ENCODE measurements at places on chromosomes 2 and 18.

GRCh38 chr18:57846258-57846657, 43.1 kb upstream of the ATP8B1 start:
- no peak for DNase-seq

GRCh38 chr2:196530910-196531309, 108.6 kb upstream of the CCDC150 start:
- DNase-seq: no peak

- DNase-seq: no peak
Observed at GRCh38 chr2:235855011-235855410, 313.2 kb downstream of the GBX2 start.

DNA sequence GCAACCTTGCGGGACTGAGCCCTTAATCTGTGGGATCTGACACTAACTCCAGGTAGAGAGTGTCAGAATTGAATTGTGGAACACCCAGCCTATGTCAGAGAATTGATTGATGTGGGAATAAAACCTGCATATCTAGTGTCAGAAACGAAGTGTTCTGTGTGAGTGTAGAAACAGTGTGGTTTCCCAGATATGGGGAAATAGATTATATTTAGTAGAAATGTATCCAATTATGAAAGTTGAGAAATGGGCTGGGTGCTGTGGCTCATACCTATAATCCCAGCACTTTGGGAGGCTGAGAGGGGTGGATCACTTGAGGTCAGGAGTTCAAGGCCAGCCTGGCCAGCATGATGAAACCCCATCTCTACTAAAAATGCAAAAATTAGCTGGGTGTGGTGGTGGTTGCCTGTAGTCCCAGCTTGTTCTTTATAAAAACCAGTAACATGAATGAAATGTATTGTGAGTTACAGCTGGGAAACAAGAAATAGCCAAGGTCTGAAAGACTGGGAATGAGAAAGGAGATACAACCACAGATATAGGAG, 4.3 kb upstream of the TP53I3 start:
- no peak for DNase-seq

DNA sequence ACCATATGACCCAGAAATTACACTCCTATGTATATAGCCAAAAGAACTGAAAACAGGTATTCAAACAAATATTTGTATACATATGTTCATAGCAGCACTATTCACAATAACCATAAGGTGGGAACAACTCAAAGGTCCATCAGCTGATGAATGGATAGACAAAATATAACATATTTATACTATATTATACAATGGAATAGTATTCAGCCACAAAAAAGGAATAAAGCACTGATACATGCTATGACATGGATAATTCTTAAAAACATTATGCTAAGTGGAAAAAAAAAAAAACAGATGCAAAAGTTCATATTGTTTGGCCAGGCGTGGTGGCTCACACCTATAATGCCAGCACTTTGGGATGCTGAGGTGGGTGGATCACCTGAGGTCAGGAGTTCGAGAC, 52.0 kb downstream of the SLC25A12 start:
- DNase-seq: no peak

DNA sequence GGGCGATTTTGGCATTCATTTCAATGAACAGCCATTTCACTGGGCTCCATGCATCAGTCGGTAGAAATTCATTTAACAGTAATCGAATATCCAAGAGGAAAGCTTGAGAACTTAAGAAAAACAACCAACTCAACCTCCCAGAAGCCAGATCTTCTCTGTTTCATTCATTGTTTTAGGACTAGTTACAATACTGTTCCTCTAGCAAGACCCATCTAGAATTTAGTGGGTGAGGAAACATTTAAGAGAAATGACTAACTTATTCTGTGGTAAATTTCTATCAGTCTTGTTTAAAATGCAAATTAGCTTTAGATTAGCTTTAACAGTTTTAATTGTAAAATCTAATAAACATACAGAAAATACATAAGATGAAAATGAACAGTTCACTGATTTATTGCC, 81.4 kb upstream of the SMAD7 start:
- DNase-seq: no peak

- DNase-seq: peak; percentile 67
Observed at GRCh38 chr2:127591221-127591923, 54.6 kb upstream of the GPR17 start.

DNA sequence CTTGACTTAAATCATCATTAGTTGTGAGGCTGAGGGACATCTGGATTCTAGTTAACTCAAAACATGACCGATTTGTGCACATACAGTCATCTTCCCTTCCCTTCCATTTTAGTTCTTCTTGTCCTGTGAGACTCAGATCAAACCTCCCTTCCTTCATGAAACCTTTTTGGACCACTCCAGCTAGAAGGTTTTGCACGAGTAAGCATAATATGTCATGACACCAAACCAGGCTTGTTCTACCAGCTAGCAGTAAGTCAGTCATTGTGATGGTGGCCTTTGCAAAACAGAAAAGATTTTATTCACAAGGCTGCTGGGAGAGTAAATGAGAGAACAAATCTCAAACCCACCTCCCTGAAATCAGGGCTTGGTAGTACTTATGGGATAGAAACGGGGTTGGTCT, 14.3 kb downstream of the PPP1R1C start:
- DNase-seq: no peak

DNA sequence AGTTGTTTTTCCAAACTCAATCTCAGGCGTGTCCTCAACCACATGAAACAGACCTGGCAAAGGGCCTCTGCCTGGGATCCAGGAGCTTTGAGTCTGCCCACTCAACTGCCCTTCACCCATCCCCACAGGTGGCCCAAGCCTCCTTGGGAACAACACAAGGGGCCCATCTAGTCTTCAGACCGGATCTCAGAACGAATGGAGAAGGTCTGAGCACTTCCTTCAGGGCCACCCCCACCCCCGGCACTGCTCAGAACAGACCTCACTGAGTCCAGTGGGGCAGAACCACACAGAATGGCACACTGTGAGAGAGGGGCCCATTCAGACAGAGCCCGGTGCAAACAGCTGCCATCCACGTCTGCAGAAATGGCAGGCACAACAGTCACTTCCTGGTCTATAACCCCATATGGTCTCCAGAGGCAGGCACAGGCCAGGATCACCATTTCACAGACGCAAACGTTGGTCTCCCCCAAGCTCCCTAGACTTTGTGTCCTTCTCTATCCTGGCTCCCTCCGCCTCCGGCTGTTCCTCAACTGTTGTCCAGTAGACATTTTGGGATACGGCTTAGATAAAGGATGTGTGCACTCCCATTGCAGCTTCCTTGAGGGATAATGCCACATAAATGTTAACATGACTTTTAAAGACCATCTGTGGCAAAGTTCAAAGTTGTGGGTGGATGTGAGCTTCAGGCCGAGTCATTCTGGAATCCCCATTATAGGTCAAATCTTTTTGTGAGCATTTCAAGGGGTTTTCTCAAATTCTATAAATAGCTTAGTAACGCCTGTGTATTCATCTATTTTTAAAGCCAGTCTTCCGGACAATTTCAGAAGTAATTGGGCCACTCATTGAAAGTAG, 149.7 kb downstream of the SMAD7 start:
- no peak for DNase-seq

GRCh38 chr2:58644451-58644850, 403.3 kb upstream of the FANCL start:
- DNase-seq: peak; percentile 60

GRCh38 chr2:191222507-191222906, 22.7 kb upstream of the MYO1B start:
- DNase-seq: no peak

DNA sequence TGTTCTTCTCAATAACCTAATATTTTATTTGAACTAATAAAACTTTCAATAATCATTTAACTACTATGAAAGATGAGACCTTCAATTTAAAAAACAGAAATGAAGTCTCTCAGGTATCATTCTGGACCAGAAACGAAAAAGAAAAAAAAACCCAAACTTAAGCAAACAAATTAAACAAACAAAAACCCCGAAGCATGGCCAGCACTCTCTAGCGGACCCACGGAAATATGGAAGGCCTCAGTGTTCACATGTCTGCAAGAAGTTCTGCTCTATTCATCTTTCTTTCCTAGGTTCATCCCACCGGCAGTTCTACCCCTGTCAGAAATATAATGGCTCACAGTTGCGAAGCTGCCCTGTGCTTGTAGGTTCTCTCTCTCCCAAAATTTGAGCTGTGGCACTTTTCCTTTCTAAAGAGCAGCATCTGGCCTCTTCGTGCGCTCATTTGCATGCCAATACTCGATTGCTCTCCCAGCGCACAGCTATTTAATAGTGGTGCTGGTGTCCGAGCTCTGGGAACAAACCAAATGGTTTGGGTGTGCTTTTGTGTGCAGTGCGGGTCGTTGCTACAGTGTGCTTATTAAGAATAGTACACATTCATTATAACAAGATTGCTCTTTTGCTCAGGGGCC, 129.0 kb upstream of the ZEB2 start:
- DNase-seq: no peak

DNA sequence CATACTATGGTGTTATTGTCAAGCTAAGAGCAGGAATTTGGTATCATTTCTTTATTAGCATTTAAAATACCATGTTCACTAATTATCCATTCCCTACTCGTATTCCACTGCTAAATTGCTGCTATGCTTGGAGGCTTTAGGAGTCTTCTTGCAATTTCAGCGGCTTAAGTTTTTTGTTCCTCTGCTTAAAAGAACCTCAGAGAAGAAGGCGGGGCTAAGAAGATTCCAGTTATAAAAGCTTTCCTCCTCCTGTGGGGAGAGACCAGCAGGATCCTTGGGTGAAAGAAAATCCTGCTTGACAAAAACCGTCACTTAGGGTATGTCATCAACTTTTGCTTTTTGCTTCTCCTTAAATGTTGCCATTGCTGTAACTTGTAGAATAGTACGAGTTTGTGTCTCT, at the start of gene TRPM8:
TSS of gene TRPM8 (plus strand) at position 258 of the 400 bp plus-strand sequence. CDS start 9,165 bp downstream, outside the sequence.
- DNase-seq: no peak

- no peak for DNase-seq
Observed at GRCh38 chr2:8636721-8637636, 44.9 kb upstream of the ID2 start.

- DNase-seq: no peak
Observed at GRCh38 chr2:62034715-62035114, 129.2 kb downstream of the COMMD1 start.

DNA sequence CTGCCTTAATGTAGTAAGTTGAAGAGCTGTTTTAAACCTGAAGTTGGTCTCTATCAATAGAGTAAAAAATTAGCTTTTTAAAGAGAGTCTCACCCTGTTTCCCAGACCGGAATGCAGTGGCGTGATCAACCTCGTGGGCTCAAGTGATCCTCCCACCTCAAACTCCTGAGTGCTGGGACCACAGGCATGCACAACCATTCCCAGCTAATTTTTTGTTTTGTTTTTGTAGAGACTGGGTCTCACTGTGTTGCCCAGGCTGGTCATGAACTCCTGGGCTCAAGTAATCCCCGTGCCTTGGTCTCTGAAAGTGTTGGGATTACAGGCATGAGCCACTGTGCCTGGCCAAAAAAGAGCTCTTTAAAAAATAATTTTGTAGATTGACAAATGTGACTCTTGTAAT, 40.3 kb downstream of the CRIM1 start:
- no peak for DNase-seq

DNA sequence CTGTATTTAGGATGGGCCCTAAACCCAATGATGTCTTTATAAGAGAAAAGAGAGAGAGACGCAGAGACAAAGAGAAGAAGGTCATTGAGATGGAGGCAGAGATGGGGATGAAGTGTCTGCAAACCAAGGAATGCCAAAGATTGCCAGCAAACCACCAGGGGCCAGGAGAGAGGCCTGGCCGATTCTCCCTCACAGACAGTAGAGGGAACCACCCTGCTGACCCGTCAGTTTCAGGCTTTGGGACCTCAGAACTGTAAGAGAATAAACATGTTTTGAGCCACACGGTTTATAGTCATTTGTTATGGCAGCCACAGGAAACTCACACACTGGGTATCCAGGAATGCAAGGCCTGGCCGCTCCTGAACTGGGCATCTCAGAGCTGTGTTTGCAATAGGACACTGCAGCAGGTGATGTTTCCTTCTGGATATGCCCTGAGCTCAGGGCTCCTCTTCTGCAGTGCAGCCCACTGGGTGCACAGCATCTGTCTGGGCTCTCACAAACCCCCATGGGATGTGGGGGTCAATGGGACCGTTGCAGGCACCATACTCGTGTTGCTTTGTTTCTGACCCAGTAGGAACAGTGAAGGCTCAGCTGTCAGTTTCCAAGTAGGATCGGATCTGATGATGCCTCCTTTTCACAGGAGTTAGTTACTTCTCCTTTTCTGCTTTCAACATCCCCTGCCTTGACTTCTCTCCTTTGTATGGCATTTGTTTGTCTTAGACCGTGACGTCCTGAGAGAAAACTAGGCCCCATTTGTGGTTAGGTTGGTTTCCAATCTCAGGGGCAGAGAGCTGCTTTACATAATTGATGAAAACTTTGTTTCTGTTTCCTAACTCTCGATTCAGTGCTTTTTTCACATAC, 20.8 kb downstream of the PTPN18 start:
- DNase-seq: no peak

- no peak for DNase-seq
Observed at GRCh38 chr2:168811696-168812095, 9.3 kb downstream of the NOSTRIN start.

DNA sequence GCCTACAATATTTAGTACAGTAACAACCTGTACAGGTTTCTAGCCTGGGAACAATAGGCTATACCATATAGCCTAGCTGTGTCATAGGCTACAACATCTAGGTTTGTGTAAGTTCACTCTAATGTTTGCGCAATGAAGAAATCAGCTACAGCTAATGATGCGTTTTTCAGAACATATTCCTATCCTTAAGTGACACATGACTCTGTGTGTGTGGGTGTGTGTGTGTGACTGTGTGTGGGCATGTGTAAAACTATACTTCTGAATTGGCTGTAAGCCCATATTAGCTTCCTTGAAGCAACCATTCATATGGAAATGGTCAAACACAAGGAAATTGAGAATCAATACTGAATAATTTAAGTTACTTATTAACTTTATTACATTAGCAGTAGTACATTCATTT, 120.8 kb upstream of the SULT1C3 start:
- DNase-seq: no peak
